ENCODE measurements at places on chromosomes 16 and 17.

- H3K4me3 ChIP-seq: no peak overlapping the region
- DNase-seq: peak; percentile 70
Observed at GRCh38 chr17:43803758-43804157, 23.5 kb downstream of the CFAP97D1 start.

GRCh38 chr17:38900978-38901656, 24.3 kb upstream of the LASP1NB start:
- no peaks in the 10 kb centered on the region for H3K27me3 ChIP-seq
- H3K27ac ChIP-seq: no peak overlapping the region
- H3K4me3 ChIP-seq: no peak overlapping the region
- DNase-seq: peak; percentile 89

DNA sequence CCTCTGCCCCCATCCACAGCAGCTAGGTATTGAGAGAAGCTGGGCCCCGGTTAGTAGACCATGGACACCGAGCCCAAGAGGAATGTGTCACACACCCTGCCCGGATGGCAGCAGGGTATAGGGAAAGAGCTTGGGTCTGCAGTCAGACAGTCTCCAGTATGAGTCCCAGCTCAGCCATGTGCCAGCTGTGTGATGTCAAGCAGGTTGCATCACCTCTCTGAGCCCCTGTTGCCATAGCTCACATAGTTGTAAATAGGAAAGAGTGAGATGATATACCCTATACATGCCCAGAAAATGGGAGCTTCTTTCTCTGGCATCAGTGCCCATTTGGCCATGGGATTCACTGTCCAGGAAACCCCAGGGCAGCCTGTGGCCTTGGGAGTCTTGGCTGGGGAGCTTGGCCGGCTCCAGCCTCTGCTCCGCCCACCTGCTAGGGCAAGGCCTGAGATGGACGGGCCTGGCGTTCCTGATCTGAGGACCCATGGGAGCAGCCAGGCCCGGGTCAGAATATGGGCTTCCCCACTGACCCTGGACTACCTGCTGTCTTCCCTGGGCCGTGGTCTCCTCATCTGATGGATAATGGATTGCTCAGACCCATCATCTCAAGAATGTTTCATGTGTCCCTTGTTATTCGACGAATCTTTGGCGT, 13.2 kb downstream of the CD300LG start:
- no peaks in the 10 kb centered on the region for H3K36me3 ChIP-seq
- H3K4me3 ChIP-seq: no peak overlapping the region
- no peaks in the 10 kb centered on the region for H3K4me1 ChIP-seq

DNA sequence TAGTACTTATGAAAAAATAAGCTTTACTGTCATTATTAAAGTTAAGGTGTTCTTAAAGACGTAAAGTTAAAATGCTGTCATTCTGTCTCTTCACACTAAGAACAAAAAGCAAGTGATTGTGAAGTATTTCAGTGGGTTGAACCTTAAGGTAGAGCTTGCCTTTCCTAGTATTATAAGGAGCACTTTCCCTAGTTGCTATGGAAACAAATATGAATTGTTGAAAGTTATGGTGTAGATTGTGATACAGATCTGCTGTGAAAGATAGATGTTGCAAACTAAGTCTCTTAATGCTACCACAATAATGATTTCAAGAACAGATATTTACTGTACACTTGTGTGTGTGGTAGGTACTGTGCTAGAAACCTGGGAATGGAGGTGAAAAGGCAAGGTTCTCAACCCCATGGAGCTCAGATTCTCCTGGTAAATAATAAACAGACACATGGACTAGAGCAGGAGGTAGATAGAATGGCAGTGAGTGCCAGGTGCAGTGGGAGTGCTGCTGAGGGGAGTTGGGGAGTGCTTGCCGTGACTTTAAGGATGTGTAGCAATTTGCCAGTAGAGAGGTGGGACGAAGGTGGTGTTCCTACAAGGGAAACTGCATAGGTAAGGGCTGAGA, 34.7 kb downstream of the MRTFB start:
- no peak overlapping the region for H3K27ac ChIP-seq
- no peak for DNase-seq
- no peak overlapping the region for H3K4me3 ChIP-seq
- H3K36me3 ChIP-seq: no peaks in the 10 kb centered on the region

- no peaks in the 10 kb centered on the region for H3K27me3 ChIP-seq
- DNase-seq: peak; percentile 76
- H3K4me1 ChIP-seq: peaks cover 5% of the 10 kb centered on the region
- H3K36me3 ChIP-seq: no peaks in the 10 kb centered on the region
- H3K4me3 ChIP-seq: no peak overlapping the region
Observed at GRCh38 chr17:40534371-40535189, 30.7 kb downstream of the CCR7 start.

DNA sequence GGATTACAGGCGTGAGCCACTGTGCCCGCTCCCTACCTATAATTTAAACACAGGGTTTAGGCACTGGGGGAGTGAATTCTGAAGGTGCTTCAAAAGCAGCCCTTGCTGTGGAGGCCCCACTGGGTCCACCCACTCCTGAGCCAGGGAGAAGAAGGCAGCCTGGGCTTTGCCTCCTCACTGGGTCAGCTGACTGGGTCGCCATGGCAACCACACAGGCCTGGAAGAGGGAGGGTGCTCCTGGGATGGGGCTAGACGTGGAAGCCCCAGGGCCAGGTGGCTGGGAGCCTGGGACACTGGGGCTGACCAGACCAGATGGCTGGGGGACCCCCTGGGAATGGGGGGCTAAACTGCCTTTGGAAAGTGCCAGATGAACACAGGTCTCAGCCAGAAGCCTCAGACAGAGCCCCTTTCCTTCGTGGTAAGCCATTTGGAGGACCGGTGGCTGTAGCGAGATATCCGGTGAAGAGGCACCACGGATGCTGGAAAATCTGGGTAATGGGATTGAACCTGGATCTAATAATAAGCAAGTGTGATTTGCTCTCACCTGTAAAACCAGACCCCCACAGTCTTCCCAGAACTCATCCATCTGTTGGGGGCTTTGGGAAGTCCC, 32.9 kb downstream of the TRARG1 start:
- peaks cover 21% of the 10 kb centered on the region for H3K27me3 ChIP-seq
- no peak overlapping the region for H3K27ac ChIP-seq
- DNase-seq: peak; percentile 91
- no peak overlapping the region for H3K4me3 ChIP-seq

DNA sequence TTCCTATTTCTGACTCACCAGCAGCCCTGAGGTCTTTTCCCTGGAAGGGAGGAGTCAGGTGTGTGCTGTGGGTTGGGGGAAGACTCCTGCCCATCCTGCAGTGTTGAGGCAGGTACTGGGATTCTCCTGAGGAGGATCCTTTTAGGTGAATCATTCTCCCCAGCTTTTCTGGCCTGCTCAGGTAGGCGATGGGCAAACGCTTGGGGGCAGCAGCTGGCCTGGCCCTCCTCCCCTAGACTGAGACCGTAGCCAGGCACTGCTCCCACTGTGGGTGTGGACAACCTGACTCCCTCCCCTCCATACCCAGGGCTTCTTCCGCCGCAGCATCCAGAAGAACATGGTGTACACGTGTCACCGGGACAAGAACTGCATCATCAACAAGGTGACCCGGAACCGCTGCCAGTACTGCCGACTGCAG, 15.1 kb downstream of the GJD3 start:
- H3K36me3 ChIP-seq: peaks cover 38% of the 10 kb centered on the region
- H3K27me3 ChIP-seq: no peaks in the 10 kb centered on the region
- H3K27ac ChIP-seq: peak overlapping the region; percentile 97
- peak; percentile 40 for DNase-seq
- peaks cover 13% of the 10 kb centered on the region for H3K4me1 ChIP-seq

DNA sequence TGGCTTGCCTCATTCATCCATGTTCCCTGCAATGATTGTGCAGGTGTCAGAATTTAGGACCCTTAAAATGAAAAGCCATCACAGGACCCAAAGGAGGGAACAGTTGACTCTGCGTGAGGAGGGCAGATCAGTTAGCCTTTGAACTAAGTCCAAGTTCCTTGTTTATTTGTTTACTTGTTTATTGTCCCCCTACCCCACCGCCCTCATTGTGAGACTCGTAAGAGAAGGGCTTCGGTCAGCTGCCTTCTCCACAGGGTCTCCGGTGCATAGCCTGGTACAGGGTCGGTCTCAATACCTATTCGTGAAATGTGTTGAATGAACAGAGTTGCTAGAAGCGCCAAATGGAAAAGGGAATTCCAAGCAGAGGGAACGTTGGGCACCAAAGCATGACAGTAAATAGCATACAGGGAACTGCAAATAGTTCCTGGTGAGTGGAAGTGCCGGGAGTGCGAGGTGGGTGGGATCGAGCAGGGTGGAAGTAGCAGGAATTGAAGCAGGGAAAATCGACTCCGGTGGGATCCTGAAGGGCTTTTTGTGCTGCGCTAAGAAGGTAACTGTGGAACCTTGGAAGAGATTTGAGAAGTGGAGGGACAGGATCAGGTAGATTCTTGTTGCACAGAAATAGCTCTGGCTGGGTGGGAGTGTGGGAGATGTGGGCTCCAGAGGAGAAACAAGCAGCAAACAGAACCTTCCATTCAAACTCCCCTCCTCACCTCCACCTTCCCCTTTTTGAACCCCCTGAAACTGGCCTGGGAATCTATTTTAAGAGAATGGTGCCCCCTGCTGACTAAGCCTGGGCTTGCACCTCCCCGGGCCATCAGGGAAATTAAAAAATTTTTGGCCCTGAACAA, 12.7 kb downstream of the SLC35B1 start:
- no peaks in the 10 kb centered on the region for H3K27me3 ChIP-seq
- H3K36me3 ChIP-seq: peaks cover under 1% of the 10 kb centered on the region
- H3K4me3 ChIP-seq: no peak overlapping the region
- no peaks in the 10 kb centered on the region for H3K4me1 ChIP-seq
- DNase-seq: peak; percentile 92

- peaks cover 92% of the 10 kb centered on the region for H3K27me3 ChIP-seq
- no peaks in the 10 kb centered on the region for H3K36me3 ChIP-seq
- H3K4me1 ChIP-seq: no peaks in the 10 kb centered on the region
- H3K27ac ChIP-seq: no peak overlapping the region
- peak; percentile 96 for DNase-seq
Observed at GRCh38 chr17:61412143-61412859, 12.7 kb downstream of the TBX2 start.

- H3K4me3 ChIP-seq: no peak overlapping the region
- no peaks in the 10 kb centered on the region for H3K4me1 ChIP-seq
- no peaks in the 10 kb centered on the region for H3K27me3 ChIP-seq
- DNase-seq: peak; percentile 49
Observed at GRCh38 chr17:1053661-1054360, 56.9 kb downstream of the TIMM22 start.

DNA sequence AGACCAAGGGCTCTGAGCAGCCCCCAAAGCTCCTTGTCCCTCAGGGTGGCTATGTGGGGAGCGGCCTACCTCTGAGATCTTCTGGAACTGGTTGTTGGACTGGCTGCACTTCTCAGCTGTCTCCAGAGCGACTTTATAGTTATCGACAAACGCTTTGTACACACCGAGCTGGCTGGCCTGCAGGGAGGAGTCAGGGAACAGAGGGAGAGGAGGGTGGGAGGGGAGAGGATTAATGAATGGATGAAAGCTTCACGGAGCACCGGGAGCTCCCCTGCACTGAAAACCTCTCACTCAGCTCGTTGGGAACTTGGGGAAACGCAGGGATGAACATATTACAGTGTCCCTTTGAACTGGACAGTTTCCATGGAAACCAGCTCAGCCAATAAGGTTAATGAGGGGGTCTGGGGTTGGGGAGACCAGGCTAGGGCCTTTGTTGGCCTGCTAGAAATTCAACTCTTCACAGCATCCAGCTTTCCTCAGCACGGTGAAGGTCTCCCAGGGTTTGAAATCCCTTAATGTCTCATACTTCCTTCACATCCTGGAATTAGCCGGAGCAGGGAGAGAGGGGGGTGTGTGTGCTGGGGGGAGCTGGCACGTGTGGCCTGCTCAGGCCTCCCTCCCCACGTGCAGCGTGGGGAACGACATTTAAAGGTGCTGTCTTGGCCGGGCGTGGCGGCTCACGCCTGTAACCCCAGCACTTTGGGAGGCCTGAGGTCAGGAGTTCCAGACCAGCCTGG, 86.7 kb downstream of the TIMM22 start:
- H3K36me3 ChIP-seq: no peaks in the 10 kb centered on the region
- no peak for DNase-seq
- peak overlapping the region; percentile 59 for H3K27ac ChIP-seq
- no peaks in the 10 kb centered on the region for H3K27me3 ChIP-seq

DNA sequence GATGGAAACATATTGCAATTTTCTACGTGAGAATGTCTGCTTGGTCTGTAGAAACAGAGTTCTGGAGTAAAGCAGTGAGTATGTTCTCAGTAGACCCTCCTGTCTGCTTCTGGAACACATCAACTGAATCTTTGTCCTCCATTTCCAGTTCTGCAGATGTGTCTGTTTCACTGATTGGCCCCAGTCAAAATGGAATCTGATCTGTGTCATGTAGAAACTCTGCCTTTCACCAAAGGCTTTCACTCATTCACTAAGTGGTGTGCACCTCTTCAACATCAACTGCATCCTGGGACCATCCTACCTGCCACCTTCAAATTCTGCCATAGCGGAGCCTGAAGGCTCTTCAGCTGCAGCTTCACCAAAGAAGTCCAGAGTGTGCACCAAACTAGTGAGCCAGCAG, 2.8 kb upstream of the ZNF267 start:
- no peak for DNase-seq
- H3K36me3 ChIP-seq: peaks cover under 1% of the 10 kb centered on the region
- no peak overlapping the region for H3K4me3 ChIP-seq
- H3K4me1 ChIP-seq: no peaks in the 10 kb centered on the region

DNA sequence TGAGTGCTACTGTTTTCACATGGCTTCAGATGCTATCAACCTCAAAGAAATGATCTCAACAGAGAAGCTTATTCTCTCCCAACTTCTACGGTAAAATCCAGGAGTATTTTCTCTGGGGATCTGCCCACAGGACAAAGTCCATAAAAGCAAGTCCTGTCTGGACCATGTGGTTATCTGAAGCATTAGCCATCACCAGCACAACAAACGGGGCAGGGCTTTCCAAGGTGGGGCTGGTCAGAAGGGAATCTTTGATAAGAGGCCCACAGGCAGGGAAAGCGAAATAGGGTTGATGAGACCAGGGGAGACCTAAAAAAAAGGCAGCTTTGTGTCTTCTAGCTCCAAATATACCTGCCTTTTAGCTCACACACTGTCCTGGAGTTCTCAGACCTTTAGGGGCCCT, 38.7 kb upstream of the CACNG3 start:
- H3K36me3 ChIP-seq: no peaks in the 10 kb centered on the region
- DNase-seq: no peak
- no peak overlapping the region for H3K27ac ChIP-seq

GRCh38 chr16:87335625-87336433, 18.6 kb upstream of the C16orf95 start:
- no peaks in the 10 kb centered on the region for H3K27me3 ChIP-seq
- no peak overlapping the region for H3K4me3 ChIP-seq
- H3K36me3 ChIP-seq: peaks cover 3% of the 10 kb centered on the region
- H3K4me1 ChIP-seq: no peaks in the 10 kb centered on the region

Data from endodermal cell (in vitro differentiated cells).